ENCODE measurements at places on chromosomes 3 and 15. TPM values are rescaled to one million over a fixed set of nuclear protein-coding genes. Genes with fewer than 3 reads are reported as not detected.

TMED3 gene
- 196 TPM for total RNA-seq

OCA2 gene
- total RNA-seq: 0.34 TPM

MCTP2 gene
- total RNA-seq: not detected

CHRNB4 gene
- total RNA-seq: 1.6 TPM

GHSR gene
- not detected for total RNA-seq

ECE2 gene
- total RNA-seq: not detected

TLE3 gene
- 22.6 TPM for total RNA-seq

RLBP1 gene
- not detected for total RNA-seq

GRAMD2A gene
- 0.12 TPM for total RNA-seq

SEMA7A gene
- 1.7 TPM for total RNA-seq

CCDC54 gene
- not detected for total RNA-seq

ATP13A4 gene
- not detected for total RNA-seq

CIB2 gene
- total RNA-seq: 25.7 TPM

COL7A1 gene
- 149 TPM for total RNA-seq

UCN2 gene
- total RNA-seq: 8.9 TPM

ITIH1 gene
- total RNA-seq: not detected

CASR gene
- total RNA-seq: not detected

CADM2 gene
- total RNA-seq: 0.11 TPM

WNT5A gene
- total RNA-seq: 1.0 TPM

TMOD2 gene
- total RNA-seq: 2.7 TPM

LIPH gene
- total RNA-seq: 5.1 TPM

TTC23 gene
- 11.6 TPM for total RNA-seq

CFAP100 gene
- not detected for total RNA-seq

ZDHHC23 gene
- 3.5 TPM for total RNA-seq

TGM4 gene
- 0.07 TPM for total RNA-seq

MSL2 gene
- total RNA-seq: 6.7 TPM

CLDN16 gene
- not detected for total RNA-seq

CFAP92 gene
- not detected for total RNA-seq

NCEH1 gene
- total RNA-seq: 29.6 TPM

P4HTM gene
- total RNA-seq: 17.7 TPM

ADGRG7 gene
- not detected for total RNA-seq

FAM43A gene
- 20.1 TPM for total RNA-seq

SLC28A1 gene
- total RNA-seq: not detected

MYZAP gene
- 0.91 TPM for total RNA-seq

RETNLB gene
- not detected for total RNA-seq

BOC gene
- 6.2 TPM for total RNA-seq

SKOR1 gene
- 0.05 TPM for total RNA-seq

HGD gene
- total RNA-seq: 22.1 TPM

CELF6 gene
- 0.10 TPM for total RNA-seq

FBXW12 gene
- total RNA-seq: not detected

PTH1R gene
- 1.8 TPM for total RNA-seq

IGF2BP2 gene
- total RNA-seq: 12.8 TPM

NR2E3 gene
- total RNA-seq: 0.19 TPM

PP2D1 gene
- total RNA-seq: not detected

C3orf85 gene
- not detected for total RNA-seq

IQCF2 gene
- not detected for total RNA-seq

TM6SF1 gene
- total RNA-seq: not detected

MORC1 gene
- not detected for total RNA-seq

LCTL gene
- not detected for total RNA-seq

OTOL1 gene
- not detected for total RNA-seq

SUSD5 gene
- 4.0 TPM for total RNA-seq

BFSP2 gene
- not detected for total RNA-seq

GOLGA6D gene
- not detected for total RNA-seq

AADACL2 gene
- not detected for total RNA-seq
